HCEC 1CT (cell line): ENCODE measurements at places on chromosomes 7 and 10.

- DNase-seq = no peak
Measured at GRCh38 chr7:11934796-11935195, 102.8 kb upstream of the THSD7A start.

GRCh38 chr7:46256870-46257661 lies 336.0 kb upstream of the IGFBP3 start:
- DNase-seq = no peak

- no peak for DNase-seq
Measured at GRCh38 chr10:130766071-130766470, 545.5 kb downstream of the TCERG1L start.

DNA sequence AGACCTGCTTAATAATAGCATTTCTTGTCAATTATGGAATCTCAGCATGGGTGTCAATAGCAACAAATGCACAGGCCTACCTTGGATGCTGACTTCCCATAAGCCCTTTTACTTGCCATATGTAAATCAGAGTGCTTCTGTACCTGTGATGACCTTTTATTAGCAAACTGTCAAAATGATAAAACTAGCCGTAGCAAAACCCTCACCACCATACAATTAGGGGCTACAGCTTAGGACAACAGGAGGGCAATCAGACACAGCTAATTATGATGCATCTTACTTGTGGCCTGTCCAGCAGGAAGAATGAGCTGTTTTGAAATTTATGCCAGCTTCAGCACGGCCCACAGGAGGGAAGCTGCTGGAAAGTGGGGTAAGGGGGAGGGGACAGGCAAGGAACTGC lies 201.6 kb downstream of the TAX1BP1 start:
- no peak for DNase-seq

DNA sequence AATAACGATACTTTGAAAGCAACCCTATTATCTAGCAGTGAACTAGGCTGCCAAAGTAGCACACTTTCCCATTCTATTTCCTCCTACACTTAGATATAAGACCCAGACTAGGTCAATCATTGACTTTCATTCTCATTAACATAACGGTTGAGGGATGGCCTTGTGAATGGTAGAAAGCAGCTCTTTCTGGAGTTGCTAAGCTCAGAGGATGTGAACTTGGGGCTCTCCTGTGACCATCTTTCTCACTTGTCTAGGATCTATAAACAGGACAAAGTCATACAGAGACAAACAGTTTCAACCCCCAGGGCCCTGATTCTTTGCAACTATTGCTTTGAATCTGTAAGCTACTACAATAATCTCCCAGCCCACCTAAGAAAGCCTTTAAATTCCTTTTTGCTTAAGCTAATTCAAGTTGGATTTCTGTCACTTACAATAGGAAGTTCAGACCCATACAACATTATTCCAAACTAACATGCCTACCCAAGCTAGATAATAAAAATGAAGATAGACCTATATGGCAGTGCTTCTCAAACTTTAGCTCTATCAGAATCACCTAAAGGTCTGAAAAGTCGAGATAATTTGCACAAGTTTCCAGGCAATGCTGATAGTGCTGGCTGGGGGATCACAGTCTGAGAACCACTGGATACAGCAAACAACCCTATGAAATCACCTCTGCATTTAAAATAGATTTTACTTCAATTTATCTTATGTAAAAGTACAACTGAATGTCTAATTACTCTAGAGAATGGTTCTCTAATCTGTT lies 16.7 kb downstream of the P4HA1 start:
- DNase-seq = no peak

GRCh38 chr10:76422769-76423168 lies 991.3 kb downstream of the LRMDA start:
- no peak for DNase-seq

DNA sequence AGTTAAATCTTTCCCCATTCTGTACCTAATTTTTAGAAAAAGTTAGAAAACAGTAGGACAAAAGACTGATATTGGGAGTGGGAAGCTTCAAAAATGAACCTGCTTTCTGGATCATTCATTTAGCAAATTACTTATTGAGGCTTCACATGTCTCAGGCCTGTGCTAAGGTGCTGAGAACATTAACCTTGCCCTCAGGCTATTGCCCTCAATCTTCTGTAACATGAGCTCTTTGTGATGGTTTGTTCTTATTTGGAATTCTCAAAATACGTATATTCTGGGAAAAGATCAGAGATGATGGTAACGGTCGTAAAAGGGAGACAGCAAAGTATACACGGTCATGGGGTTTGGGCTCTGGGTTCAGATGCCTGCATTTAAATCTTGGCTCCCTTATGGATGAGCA lies 39.5 kb upstream of the PRKG1 start:
- DNase-seq = no peak

GRCh38 chr10:35940141-35941041 lies 298.3 kb upstream of the FZD8 start:
- DNase-seq = peak; percentile 24

DNA sequence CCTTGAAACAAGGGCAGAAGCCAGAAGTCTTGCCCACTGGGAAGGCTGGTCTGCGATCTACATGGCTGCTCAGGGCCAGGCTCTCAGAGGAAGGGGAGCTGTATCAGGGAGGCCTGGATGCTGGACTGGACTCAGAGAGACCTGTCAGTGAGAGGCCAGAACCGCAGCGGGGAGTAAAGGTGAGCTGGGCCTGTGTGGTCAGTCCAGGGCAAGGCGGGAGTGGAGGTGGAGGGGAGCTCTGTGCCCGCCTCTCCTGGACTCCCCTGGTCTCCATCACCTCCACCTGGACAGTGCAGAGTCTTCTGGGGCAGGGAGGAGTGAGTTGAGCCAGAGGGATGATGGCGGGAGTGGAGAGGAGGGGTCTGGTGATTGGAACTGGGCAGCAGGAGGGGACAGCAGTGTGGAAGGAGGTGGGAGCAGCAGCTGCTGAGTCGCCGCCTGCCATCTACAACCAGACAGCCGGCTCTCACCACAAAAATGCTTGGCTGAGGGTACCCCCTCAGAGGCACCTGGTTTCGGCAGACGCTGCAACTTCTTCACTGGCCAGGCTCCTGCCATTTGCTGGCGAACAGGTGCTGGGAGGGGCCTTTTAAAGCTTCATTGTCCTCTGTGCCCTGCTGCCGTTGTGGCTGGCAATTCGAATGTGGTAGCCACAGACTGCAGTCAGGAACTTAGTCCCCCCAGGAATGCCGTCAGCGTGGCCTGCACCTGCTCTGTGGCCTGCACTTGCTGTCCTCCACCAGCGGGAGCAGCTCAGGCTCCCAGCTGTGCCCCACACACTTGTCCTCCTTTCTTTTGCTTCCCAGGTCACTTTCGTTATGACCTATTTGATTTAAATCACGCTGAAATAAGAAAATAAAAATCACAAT lies 3.5 kb downstream of the RASSF4 start:
- DNase-seq = no peak

- DNase-seq = peak; percentile 51
Measured at GRCh38 chr10:104581884-104582601, 59.0 kb upstream of the SORCS3 start.

GRCh38 chr7:45978010-45978681 lies 57.1 kb upstream of the IGFBP3 start:
- DNase-seq = peak; percentile 92

DNA sequence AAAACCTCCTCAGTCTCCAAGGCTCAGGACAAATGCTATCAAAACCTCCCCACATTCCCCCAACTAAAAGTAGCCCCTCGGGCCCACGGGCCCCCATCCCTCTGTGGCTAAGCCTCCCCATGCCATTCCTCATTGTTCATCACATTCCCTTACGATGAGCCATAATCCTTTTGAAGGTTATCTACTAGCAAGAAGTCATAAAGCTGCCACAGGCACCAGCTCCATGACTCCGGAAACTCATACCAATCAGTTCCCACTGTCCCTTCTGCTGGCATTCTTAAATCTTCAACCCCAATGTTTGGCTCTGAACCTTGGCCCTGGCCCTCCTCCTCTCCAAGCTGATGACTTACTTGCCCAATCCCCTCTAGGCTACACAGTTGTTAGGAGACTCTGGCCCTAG lies 19.4 kb upstream of the TM9SF3 start:
- peak; percentile 46 for DNase-seq

GRCh38 chr10:16987206-16987621 lies 142.4 kb downstream of the CUBN start:
- peak; percentile 85 for DNase-seq

DNA sequence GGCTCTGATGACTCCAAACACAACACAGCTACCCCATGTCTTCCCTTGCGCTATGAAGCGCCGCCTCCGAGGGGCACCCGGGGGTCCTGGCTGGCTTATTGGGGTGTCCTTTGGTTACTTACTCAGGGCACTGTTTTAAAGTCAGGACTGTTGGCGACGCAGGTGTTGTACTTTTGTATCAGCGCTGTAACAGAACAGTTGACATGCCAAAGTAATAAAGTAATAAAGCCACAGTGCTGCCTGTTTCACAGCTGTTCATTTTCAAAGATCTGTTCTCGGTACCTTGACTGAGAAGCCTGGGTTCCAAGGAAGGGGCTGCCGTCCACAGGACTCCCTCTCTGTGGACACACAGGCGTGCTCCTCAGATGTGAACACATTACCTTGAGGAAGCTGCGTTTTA lies 64.1 kb downstream of the WDR37 start:
- no peak for DNase-seq

DNA sequence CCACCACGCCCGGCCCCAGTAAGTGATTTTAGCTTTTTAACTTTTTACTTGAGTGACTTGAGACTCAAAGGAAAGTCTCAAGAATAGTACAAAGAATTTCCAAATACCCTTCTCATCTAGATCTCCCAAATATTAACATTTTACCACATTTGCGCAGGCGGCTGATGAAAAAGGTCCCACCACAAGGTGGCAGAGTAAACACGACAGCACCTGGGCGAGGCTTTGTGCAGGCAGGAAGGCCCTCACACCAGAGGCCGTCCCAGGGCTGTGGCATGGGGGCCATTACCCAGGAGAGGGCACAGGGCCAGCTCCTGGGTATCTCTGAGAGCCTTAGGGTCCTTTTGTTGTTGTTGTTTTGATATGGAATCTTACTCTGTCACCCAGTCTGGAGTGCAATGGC lies 50.0 kb upstream of the WIPI2 start:
- peak; percentile 7 for DNase-seq
